ENCODE measurements at places on chromosomes 2 and 18.

DNA sequence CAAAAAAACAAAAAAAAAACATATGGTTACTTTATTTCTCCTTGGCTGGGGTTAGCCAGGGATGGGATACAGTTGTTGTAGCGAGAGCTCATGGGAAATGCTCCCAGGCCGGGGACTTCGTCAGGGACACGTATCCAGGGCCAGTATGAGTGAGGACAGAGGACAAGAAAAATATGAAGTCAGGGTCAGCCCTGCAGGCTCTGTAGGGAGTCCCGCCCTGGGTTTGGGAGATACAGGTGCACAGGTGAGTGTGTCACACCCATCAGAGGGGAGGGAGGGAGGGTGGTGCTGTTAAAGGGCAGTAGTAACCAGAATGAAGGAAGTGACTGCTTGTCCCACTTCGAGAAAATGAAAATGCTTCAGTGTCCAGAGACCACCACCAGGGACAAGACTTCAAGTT lies 55.6 kb upstream of the RBM44 start:
- no peak for DNase-seq

DNA sequence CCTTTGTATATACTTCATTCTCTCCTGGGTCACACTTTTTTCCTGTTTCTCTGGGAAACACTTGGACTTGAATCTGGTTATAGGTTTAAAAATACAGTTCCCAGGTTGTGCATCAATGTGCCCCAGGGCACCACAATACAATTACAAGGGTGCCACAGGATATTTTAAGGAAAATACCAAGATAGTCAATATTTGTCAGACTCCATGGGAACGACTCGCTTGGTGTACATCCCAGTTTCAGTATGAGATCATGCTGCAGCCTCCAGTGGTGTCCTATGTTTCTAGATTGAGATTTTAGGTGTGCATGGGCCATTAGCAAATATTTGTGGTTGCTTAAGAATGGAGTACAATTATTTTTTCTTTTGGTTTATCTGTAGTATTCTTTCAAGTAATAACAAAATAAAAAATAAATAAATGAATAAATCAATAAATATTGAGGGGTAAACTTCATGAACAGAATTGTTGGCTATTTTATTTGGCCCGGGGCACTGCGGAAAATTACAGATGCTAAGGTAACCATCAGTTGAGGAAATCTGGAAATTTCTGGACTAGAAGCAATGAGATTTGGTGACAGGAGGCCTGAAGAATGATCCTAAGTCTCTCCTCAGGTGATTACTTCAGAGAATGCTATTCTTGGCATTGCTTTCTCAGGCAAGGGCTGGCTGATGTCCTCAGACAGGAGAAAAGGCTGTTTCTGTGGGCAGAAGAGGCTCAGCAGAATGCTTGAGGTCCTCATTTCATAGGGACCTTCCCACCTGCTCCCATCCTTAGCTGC lies 649.3 kb upstream of the SOX11 start:
- no peak for DNase-seq

GRCh38 chr18:70380915-70381896 lies 92.4 kb downstream of the SOCS6 start:
- DNase-seq, result peak; percentile 59

- peak; percentile 93 for DNase-seq
These were observed 127.8 kb downstream of the FMNL2 start for GRCh38 chr2:152462779-152463178.

- no peak for DNase-seq
These were observed 14.0 kb downstream of the FTCDNL1 start for GRCh38 chr2:199836943-199837342.

- DNase-seq, result no peak
These were observed 82.9 kb downstream of the SCN3A start for GRCh38 chr2:165120740-165121467.

DNA sequence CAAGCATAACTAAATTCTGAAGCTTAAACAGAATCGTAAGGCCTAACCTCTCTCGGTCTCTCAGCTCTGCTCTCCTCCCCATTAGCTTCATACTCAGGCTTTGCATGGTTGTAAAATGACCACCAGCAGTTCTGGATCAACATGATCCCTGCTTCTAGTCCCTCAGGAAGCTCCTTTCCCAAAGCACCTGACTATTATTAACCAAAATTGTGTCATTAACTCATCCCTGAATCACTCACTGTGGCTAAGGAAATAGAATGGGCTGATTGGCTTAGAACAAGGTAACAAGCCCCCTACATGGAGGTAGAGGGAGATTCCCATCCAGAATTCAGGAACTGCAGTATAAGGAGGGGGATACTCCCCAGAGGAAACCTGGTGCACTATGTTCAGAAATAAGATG lies 448.3 kb downstream of the ARHGAP15 start:
- DNase-seq, result no peak

GRCh38 chr2:225602205-225602604 lies 202.7 kb downstream of the NYAP2 start:
- no peak for DNase-seq

DNA sequence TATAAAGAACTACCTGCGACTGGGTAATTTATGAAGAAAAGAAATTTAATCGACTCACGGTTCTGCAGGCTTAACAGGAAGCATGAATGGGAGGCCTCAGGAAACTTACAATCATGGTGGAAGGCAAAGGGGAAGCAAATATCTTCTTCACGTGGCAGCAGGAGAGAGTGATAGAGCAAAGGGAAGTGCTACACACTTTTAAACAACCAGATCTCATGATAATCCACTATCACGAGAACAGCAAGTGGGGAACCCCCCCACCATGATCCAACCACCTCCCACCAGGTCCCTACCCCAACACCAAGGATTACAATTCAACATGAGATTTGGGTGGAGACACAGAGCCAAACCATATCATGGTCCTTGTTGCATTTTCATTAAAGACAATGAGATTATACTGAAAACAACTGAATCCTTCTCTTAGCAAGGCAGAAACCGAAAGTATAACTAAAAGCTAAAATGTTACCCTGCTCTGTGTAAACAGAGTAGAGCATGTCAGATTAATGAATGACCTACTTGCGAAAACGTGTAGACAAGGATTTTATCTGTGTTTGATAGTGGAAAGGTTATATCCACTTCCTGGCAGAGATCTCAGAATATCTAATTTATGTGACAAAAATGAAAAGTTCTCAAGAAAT lies 60.1 kb upstream of the RBBP8 start:
- DNase-seq, result no peak

GRCh38 chr2:86477349-86477748 lies 36.2 kb downstream of the KDM3A start:
- no peak for DNase-seq

GRCh38 chr2:219484343-219485200 lies 14.1 kb upstream of the GMPPA start:
- no peak for DNase-seq

DNA sequence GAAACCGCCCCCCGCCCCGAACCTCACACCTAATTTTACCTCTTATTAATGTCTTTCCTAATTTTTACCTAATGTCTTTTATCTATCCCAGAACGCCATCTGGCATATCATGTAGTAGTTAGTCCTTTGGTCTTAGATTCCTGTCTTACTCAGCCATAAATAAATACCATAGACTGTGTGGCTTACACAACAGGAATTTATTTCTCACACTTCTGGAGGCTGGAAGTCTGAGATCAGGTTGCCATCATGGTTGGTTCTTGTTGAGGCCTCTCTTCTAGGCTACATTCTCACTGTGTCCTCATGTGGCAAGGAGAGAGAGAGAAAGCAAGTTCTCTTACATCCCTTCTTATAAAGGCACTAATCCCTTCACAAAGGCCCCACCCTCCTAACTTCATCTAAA lies 46.8 kb downstream of the RHBDD1 start:
- no peak for DNase-seq

DNA sequence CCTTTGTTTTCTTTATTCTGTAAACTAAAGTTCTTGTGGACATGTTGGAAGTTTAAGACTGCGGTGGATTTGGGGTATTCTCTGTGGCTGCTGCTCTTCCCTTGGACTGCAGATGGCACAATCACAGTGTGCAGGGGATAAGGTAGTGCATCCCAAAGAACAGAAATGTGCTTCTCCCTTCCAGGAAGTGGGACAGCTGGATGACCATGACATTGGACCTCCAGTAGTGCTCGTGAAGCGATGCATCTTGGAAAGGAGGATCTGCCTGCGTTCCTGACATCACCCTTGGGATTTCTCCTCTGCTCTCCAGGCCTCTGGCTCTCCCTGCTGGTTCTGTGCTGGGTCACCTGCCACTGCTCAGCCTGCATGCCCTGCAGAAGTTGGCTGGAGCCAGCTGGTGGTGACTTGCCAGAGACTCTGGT lies 109.9 kb downstream of the SLC4A3 start:
- DNase-seq, result no peak

DNA sequence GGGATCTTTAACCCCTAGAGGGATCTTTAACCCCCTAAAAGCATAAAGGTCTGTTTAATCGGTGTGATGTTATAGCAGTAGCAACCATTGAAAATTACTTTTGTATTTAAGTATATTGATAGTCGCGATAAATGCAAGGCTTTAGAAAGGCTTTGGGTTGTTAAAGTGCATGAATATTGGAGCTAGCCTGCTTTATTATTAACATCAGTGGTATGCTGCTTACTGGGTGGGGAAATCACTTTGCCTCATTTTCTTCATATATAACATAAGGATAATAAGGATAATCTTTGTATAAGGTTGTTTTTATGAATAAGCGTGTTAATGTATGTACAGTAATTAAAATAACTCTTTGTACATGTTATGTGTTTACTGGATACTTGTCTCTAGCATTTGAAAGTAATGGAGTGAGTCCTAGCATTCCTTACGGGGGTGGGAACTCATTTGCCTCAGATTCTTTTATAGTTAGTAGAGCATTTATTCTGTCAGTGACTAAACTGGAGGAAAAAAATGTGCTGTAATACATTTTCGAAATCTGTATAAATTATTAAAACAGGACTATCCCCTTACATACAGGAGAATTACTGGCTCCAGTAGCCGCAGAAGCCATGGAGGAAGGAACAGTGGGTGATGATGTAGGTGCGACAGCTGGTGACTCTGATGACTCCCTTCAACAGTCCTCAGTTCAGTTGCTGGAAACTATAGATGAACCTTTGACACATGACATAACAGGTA lies 122.2 kb downstream of the BIRC6 start:
- DNase-seq, result no peak

GRCh38 chr2:74822771-74823566 lies 11.0 kb upstream of the HK2 start:
- no peak for DNase-seq

DNA sequence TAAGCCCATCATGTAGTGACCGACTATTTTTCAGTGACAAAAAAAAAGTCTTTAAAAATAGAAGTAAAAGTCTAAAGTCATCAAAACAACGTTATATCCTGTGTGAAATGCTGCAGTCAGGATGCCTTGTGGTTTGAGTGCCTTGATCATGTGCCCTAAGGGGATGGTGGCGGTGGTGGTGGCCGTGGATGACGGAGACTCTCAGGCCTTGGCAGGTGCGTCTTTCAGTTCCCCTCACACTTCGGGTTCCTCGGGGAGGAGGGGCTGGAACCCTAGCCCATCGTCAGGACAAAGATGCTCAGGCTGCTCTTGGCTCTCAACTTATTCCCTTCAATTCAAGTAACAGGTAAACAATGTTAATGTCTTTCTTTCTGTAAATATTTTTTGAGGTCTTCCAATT lies at the start of gene CD28:
Gene CD28, plus strand, starts transcription at position 237 of the 400 bp plus-strand sequence. Its CDS starts 58 bp downstream, at position 295.
- DNase-seq, result no peak

DNA sequence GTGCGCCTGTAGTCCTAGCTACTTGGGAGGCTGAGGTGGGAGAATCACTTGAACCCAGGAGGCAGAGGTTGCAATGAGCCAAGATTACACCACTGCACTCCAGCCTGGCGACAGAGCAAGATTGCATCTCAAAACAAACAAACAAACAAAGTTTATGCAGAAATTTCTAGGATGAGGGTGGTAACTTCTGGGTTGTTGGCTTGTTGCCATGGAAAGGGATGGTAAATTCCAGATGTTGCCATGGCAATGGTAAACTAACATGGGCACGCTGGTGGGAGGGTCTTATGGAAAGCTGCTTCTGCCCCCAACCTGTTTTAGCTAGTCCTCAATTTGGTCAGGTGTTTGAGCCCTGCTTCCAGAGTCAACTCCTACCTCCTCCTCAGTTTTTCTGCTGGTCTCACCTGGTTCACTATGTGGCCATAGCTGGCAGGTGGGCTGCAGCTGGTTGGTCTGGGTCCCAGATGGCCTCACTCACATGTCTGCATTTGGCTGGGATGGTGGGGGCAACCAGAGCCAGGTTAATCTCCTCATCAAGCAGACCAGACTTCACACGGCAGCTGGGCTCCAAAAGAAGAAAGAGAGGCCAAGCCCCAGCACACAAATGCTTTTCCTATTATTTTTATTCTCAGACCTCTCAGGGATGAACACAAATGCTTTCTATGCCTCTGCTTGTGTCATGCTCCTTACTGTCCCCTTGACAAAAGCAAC lies 26.6 kb upstream of the TEX44 start:
- no peak for DNase-seq

GRCh38 chr18:77000527-77000926 lies 132.1 kb downstream of the MBP start:
- no peak for DNase-seq

GRCh38 chr2:127426501-127427354 lies 8.5 kb downstream of the PROC start:
- no peak for DNase-seq

- no peak for DNase-seq
These were observed 41.6 kb downstream of the NDC80 start for GRCh38 chr18:2612996-2613395.

GRCh38 chr2:218851286-218851685 lies 8.3 kb upstream of the WNT6 start:
- no peak for DNase-seq

DNA sequence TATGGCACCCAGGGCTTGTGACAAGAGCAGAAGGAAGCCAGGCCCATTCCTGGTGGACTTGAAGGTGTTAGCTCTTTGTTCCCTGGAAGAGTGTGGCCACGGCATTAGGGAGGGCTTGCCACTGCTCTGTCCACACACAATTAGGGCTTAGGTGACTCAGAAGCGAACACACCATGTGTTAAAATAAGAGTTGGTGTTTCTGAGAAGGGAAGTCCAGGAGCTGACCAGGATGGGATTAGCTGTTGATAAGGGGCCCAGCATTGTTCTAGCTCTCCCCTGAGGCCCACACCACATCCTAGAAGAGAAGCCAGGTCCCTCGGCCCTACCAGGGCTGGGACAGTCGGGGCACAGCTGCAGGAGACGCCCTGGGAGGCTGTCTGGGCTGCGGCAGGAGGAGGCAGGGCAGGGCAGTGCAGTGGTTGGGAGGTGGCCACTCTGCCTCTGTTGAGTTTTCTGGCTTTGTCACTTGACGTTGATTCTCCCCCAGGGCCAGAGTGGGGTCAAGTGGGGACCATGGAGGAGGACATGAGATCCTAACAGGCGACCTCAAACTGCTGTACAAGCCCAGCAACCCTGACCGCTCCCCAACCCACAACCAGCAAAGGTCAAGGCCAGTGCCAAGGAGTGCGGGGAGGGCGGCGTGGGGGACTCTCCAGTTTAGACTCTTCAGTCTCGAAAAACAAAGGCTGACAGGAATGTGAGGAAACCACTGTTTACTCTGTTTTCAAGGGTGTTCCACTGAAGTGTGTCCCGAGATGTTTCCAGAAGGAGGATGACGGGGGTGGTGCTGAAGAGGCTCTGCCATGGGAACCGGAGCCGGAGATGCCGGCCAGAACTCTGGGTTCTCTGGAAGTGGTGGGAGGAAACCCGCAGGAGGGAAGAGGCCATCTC lies 16.8 kb downstream of the GNLY start:
- no peak for DNase-seq

- DNase-seq, result peak; percentile 96
These were observed 51.8 kb upstream of the RAB27B start for GRCh38 chr18:54776282-54776977.

- DNase-seq, result no peak
These were observed 151.0 kb downstream of the MREG start for GRCh38 chr2:215862351-215862771.

GRCh38 chr2:173978447-173978846 lies 13.3 kb upstream of the SP3 start:
- no peak for DNase-seq

Measured in foreskin melanocyte (primary cell).